ENCODE measurements at places on chromosomes 3 and 15.

- no peak for DNase-seq
Measured at GRCh38 chr3:52047295-52047960, 8.9 kb downstream of the DUSP7 start.

DNA sequence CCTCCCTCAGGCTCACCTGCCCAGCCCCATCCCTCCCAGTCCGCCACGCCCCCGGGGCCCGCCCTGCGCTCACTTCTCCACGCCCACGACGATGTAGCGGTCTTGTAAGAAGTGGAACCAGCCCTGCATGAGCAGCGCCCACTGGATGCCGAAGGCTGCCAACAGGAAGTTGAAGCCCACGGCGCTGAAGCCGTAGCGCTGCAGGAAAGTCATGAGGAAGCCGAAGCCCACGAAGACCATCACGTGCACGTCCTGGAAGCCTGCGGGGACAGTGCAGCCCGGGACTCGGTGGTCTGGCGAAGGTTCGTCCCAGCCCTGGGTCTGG is 9.7 kb downstream of the RHCG start:
- no peak for DNase-seq

- DNase-seq, result peak; percentile 1
Measured at GRCh38 chr3:50675179-50676030, 678 bp downstream of the DOCK3 start.

GRCh38 chr3:120555657-120556509 is 40.3 kb upstream of the NDUFB4 start:
- DNase-seq, result no peak

DNA sequence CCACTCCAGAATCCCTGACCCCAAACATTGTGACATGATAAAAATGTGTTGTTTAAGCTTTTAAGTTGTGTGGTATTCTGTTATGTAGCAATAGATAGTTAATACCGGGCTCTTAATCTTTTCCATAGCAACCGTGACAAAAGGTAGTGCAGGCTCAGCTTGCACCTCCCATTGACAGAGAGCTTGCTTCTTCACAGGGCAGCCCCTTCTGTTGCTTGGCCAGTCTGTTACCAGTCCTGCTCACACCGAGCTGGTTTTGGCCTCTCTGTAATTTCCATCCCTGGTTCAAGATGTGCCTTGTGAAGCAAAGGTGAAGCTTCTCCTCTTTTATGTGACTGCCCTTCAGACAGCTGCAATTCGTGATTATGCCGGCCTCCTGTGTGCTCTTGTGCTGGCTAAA is 86.9 kb downstream of the CRYGS start:
- no peak for DNase-seq

- no peak for DNase-seq
Measured at GRCh38 chr3:25768851-25769250, 14.4 kb downstream of the NGLY1 start.

DNA sequence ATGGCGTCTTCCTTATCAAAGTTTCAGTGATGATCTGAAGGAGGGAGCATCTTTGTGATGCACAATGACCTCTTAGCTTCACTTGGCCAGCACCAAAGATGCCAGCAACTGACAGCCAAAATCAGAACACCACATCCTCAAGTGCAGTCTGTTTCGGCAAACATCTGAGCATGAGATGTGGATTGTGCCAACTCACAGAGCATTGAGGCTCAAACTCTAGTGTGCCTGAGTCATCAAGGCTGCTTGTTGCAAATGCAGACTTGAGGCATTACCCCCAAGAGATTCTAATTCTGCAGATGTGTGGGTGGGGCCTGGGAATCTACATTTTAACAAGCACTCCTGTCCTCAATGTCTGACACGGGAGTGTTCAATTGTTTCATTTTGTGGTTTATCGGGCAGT is 35.8 kb downstream of the ABHD5 start:
- DNase-seq, result no peak

DNA sequence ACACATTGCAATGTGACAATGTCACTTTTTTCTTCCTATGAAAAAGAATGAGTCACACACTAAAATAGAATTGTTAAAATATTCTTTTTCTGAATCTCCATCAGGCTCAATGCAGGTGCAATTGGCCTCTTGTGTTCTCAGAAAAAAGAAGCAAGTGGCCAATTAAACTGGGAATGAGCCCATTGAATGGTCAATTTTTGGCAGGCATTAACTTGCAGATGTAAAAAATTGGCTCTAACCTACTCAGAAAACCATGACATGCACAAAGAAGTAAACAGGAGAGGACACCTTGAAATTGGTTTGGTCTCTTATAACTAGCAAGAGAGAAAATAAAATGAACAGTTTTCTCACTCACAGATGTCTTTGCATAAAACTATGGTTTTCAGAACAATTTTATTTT is 820.8 kb downstream of the TBL1XR1 start:
- peak; percentile 90 for DNase-seq

DNA sequence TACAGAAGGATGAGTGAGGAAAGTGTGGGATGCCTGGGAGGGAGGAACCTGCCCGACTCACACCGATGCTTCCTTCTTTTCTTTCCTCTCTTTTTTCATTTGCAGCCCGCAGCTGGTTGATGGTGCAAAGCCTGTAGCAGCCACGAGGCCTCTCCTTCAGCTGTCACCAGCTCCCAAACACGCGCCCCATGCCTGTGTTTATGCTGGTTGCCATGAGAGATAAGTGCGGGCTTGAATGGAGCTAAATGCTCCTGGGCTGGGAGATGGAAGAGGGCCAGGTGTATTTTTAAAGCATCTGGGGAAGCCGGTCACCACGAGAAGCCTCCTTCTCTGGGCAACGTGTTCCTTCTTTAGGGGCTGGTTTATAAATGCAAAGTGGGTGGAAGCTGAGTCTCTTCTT is 9.3 kb downstream of the COLQ start:
- DNase-seq, result peak; percentile 95

DNA sequence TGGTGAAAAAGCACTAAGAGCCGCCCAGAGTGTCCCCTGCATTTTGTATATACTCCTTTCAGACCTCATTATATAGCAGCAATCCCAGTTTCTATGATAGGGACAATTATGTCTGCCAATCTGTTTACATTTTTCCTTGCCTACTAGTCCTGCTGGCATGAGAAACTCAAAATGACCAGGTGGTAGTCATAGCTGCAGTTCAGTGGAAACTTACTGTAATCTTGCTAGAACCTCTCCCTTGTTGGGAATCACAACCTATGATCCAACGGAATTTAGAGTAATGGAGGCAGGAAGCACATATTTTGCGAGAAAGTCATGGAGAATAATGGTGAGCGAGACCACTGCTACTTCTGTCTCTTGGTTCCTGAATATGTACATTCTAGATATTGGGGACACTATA is 28.6 kb upstream of the MINAR1 start:
- no peak for DNase-seq

DNA sequence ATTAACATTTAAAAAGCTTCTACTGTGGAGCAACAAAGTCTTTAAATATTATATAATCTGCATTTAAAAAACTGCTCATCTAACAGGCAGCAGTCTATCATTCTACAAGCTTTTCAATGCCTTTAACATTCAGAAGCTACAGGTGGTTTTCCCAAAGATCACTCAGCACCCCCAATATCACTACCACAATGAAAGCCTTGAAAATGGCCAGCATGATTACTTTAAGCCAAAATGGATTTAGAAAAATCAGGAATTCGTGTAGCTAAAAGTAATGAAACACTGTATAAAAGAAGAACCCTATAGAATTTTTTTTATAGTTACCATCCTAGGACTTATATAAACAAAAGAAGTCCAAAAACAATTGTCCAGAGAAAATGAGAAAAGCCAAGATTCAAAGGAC is 400.4 kb downstream of the TIGIT start:
- no peak for DNase-seq

- DNase-seq, result peak; percentile 46
Measured at GRCh38 chr3:179961703-179962078, 75.0 kb downstream of the PEX5L start.

DNA sequence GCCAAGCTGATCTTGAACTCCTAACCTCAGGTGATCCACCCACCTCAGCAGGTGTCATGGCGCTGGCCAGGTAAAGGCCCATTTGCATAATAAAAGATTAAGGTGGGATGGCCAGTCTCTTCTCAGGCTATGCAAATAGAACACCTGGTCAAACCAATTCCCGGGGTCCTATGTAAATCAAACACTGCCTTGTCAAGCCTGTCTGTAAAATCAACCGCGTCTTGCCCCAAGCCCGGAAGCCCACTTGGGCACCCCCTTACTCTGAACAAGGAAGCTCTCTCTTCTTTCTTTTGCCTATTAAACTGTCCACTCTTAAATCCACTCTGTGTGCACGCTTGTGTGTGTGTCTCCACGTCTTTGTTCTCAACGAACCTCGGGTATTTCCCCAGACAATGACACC is 13.0 kb upstream of the POC1A start:
- no peak for DNase-seq

DNA sequence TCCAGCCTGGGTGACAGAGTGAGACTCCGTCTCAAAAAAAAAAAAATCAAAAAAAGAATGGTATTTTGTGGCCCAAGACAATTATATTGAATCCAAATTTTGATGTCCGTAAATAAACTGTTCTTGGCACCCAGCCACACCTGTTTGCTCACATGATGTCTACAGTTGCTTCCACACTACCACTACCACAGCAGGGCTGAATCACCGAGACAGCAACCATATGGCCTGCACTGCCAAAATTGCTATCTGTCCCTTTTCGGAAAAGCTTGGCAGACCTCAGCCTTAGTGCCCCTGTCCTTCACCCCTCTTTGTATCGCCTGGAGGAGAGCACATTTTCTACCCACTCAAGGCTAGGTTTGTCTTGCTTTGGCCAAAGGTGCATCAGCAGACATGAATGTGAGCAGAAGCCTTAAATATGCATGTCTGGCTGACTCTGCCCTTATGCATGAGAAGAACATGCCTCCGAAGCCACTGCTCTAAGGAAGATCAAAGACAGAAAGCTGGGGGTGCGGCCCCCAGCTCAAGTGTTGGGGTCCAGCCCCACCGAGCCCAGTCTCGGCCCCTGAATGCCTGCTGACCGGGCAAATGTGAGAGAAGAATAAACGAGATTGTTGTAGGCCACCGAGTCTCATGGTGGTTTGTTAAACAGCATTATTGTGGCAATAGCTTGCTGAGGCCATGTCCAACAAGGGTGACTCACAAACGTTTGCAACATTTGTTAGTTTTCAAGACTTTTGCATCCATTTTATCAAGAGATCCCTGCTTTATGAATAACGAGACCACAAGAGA is 108.1 kb downstream of the TPRA1 start:
- DNase-seq, result no peak

DNA sequence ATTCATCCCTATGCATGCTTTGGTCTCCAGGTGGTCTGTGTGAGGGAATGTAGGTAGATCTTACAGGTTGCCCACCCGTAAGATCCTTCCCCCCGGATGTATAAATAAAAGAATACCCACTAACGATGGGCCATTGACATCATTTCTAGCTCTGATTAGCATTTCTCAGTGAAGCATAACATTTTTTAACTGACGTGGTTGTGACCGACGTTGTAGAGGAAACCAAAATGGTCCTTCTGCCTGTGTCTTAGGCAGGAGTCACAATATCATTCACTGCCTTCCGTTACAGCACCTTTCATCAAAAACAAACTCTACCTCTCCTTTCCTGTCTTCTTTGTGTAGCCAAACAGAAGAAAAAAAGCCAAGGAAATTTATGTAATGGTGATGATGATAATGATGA is 27.3 kb upstream of the UMPS start:
- no peak for DNase-seq

Measured in NCI-H1092 (cell line).